Foreskin melanocyte (primary cell): ENCODE measurements at places on chromosomes 5 and 9.

- no peak for DNase-seq
These were observed 95.1 kb upstream of the HMHB1 start for GRCh38 chr5:143716881-143717280.

- DNase-seq, result no peak
These were observed 950.7 kb upstream of the TYRP1 start for GRCh38 chr9:11742471-11742870.

GRCh38 chr5:87434461-87434860 is 21.7 kb upstream of the CCNH start:
- DNase-seq, result no peak

- DNase-seq, result no peak
These were observed 50.4 kb downstream of the ACO1 start for GRCh38 chr9:32434892-32435291.

DNA sequence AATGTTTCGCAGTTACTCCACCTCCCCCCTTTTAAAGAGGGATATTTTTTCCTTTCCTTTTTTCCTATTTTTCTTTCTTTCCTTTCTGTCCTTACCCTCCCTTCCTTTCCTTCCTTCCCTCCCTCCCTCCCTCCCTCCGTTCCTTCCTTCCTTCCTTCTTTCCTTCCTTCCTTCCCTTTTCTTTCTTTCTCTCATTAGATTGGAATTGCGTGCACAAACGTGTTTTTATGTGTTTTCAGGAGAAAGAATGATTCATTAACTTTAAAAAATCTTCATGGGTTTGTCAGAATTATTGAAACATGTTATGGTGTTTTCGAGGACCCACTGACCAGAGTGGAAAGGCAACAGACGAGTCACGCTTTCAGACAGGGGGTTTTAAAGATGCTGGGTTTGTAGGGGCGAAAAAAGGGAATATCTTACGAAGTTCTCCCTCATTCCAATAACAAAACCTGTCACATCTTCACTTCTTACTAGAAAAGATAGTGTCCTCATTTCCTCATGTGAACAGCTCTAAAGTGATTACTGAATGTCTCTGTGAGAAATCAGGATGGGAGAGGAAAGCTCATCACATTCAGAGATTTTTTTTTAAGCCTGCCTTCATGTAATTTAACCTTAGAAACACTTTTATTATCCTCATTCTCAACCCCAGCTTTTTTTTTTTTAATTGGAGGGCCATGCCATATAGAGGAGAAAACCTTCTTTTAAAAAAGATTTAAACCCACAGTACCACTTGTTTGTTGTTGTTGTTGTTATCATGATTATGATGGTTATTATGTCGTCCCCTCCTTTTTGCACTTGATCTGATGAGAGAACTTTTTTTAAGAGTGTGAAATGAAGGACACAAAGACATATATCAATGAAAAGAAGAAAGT is 21.9 kb downstream of the NR2F1 start:
- no peak for DNase-seq

GRCh38 chr5:73867345-73868335 is 241.6 kb downstream of the ARHGEF28 start:
- DNase-seq, result no peak

DNA sequence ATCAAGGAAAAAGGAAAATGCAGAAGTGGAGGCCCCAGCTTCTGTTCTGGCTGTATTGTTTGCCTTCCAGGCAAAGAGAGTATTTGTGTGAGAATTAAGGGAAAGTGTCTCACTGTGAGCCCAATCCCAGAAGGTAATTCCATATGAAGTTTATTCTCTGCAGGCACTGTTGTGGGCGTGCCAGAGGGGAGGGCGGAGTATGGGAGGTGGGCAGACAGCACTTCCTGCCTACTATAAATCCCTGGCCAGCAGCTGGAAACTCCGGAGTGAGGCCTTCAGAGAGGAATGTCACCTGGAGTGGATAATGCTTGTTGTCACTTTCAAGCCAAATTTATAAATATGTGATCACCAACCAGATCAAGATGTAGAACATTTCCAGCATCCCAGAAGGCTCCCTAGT is 209.5 kb downstream of the ARHGAP26 start:
- DNase-seq, result no peak

DNA sequence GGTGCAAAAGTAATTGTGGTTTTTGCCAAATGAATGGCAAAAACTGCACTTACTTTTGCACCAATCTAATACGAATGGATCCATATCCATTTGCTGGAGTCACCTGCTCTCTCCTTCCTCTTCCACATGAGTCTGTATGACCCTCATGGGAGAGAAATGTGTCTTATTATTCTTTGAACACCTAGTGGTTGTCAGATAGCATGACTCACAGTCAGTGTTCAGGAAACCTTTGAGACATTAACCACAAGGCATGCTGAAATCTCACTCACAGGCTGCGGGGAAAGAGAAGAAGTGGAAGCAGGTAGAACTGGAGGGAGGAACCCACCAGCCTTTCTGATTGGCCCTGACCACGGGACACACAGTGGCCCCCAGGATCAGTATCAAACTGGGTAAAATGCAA is 222.8 kb upstream of the KLF4 start:
- no peak for DNase-seq

DNA sequence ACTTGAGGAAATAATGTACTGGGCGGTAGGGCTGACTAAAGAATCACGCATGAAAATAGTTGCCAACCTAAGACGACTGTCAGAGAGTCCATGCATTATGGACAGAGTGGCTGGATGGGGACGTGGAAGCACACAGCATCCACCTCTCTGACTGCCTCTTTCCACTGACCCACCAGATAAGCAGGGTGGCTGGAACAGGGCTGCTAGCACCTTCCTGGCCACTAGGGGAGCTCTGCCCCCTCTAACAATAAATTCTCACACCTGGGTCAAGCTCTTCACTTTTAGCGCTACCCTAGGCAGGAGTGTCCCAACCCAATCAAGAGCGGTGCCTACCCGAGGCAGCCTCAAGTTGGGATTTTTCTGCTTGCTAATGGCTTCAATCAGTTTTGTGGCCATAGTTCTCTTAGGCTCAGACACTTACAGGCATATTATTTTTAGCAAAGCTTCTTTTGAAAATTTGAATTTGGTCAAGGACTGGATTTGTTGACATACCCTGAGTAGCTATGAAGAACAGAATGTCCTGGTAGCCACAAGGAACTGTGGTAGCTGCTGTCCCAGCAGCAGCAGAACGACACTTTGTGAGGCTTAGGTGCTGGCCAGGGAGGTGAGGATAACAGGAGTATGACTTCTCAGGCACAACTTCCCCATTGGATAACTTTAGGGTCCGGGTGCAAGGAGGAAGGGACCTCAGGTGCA is 6.9 kb upstream of the TPM2 start:
- DNase-seq, result no peak

DNA sequence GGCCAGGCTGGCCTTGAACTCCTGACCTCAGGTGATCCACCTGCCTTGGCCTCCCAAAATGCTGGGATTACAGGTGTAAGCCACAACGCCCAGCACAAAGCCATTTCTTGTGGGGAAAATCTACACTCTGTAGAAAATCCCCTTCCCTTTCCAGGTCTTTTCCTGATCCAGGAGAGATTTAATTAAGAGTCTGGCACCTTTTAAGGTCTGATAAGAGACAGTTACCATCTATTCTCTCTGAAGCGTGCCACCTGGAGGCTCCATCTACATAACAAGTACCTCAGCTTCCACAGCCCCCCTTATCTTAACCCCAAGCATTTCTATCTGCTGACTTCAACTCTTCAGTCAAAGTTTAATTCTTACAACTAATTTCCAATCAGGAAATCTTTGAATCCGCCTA is 71.4 kb upstream of the CDK20 start:
- no peak for DNase-seq

DNA sequence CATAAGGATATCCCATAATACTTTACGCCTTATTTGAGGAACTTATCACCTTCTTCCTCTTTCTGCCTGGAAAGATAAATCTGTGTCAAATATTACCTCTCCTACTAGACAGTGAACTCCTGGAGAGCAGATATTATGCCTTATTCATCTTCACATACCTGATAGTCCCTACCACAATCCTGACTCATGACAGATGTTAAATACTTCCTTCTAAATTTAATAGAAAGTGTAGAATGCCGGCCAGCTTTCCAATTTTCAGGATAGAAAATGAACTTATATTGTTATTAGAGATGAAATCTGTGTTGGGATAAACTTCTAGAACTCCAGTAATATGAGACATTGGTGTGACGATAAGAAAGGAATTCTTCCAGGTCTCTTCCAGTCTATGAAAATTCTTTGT is 89.0 kb downstream of the GCNT4 start:
- no peak for DNase-seq

- no peak for DNase-seq
These were observed 64.3 kb downstream of the GOLM1 start for GRCh38 chr9:86034863-86035734.

- DNase-seq, result no peak
These were observed 13.4 kb downstream of the PWWP2A start for GRCh38 chr5:160105686-160106360.

- no peak for DNase-seq
These were observed 98.5 kb downstream of the NR3C1 start for GRCh38 chr5:143304836-143305475.

DNA sequence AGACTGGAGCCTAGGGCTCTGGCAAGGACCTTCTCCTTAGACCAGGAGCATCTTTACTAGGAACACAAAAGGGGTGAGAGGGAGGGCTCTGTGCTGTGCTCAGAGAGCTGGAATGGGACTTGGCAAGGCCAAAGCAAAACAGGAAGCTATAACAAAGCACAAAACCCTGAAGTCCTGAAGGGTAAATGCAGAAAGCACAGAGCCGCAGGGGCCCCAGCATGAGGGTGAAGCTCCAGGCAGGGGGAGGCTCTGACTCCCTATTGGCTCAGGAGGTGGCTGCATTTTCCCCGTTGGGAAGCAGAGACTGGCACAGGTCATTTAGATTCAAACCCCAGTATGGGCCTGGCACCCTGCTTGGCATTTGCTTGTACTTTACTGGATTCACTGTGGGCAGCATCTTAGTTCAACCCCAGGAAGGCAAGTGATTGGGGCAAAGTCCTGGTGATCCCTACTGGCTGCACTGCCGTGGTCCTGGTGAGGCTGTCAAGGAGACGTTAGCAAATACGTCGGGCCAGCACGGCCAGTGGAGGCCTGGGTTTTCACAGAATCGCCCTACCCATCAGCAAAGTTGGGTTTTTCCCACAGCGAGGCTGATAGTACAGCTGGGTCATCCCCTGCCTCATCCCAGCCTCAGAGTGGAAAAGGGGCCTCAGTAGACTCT is 46.3 kb downstream of the GGTA1 start:
- no peak for DNase-seq

GRCh38 chr9:14395317-14396082 is 81.6 kb upstream of the NFIB start:
- DNase-seq, result no peak

- DNase-seq, result no peak
These were observed 893 bp upstream of the SH2D3C start for GRCh38 chr9:127779136-127779981.

- no peak for DNase-seq
These were observed 73.2 kb upstream of the PHYKPL start for GRCh38 chr5:178305801-178306200.

GRCh38 chr9:84542554-84542953 is 127.0 kb upstream of the NTRK2 start:
- no peak for DNase-seq

DNA sequence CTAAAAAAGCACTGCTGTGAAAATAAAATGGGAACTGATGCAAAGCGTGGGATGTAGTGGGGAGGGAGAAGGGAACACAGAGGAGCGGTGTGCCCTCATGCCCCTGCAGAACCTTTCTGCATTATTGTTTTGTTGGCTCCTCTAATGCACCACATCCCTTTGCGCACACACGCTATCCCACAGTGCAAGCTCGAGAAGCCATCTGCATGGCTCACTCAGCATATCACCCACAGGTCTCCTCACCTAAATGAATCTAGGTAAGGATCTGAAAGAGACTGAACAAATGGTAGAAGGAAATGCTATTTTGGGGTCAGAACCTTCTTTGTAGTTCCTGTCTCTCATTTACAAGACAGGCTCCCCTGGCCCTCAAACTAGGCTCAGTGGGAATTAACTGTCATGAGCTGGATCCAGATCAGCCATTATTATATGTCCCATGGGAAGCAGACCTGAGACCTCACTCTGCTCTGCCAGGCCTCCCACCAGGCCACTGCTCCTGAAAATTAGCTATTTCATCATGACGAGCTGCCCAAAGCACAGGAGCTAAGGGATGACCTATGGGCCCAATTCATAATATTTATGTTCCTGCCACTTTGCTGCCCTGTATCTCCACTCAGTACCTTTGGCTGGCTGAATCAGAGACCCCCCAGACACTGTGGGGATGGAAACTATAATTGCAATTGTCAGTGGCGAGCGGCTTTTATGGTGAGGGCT is 169.4 kb downstream of the SPOCK1 start:
- DNase-seq, result no peak

- no peak for DNase-seq
These were observed 147.1 kb downstream of the RXRA start for GRCh38 chr9:134473141-134474054.

DNA sequence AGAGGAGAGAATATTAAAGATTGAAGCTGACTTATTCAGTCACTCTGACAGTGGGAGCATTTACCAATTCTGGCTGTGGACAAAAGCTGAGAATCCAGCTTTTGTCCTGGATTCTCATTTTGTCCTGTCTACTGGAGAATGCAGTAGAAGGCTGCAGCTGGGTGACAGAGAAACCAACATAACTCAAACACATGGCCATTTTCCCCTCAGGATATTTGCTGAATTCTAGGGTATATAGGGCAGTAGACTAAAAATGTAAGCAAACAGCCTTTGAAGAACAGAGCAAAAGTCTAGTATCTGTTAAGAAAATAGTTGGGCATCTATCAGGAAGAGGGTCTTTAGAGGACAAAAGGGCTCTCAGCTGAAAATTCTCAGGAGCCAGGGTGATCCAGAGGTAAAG is 20.6 kb downstream of the ZNF484 start:
- no peak for DNase-seq

GRCh38 chr5:156387391-156387790 is 60.4 kb downstream of the SGCD start:
- no peak for DNase-seq

GRCh38 chr9:117492476-117492875 is 77.6 kb upstream of the ASTN2 start:
- DNase-seq, result no peak

DNA sequence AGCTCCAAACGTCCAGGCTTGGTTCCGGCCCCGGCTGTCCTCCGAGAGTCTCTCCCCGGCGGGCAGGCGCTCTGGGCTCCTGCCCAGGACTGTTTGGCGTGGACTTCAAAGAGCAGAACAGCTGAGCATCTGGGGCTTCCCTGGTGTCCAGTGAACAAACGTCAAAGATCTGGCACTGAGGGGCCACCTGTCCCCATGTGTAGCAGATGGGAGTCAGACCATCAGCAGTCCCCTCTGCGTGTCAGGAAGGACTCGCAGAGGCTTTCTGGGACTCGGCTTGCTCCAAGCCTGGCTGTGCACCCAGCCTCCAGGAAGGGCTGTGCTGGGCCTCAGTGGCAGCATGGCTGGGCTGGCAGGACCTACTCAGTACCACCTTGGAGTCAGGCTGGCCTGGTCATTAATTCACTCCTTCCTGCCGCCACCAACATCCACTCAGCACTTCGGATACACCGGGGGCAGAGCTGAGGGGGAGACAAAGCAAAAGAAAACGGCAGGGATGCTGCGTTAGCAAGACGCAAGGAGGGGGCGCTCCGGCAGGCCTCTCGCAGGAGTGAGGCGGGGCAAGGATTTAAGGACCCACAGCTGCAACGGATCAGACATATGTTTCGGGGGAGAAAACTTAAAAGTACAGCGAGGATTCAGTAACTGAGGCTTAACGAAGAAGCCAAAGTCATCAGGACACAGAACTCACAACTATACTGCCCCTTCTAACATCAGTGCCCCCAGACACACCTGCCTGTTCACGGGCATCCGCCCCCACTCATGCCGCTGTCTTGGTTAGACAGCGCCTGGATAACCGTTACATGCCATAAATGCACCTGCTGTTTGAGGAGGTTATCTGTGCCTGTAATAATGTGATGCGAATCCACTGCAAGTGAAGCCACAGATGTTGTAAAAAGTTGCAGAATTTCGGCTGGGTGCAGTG is 164.5 kb upstream of the PHYKPL start:
- DNase-seq, result no peak
